ENCODE measurements at places on chromosomes 12 and 14.

GRCh38 chr12:110750784-110751461 lies 8.2 kb upstream of the PPP1CC start:
- DNase-seq: no peak

DNA sequence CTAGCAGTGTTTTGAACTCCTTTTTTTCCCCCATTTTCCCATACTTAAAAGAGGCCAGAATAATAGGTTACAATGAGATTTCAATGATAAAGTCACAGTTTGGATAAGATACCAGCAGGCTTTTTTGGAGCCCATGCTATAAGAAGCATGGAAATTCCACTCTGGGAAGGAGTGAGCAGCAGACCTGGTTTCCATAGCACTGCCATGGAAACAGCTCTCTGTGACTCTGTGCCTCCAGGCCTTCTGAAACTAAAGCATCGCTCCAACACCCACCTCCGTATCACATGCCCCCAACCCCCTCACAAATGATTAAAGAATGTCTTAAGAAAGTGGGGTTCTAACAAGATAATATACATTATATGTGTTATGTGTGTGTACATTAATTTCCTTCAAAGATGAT lies 165.0 kb downstream of the GRIN2B start:
- no peak for DNase-seq

DNA sequence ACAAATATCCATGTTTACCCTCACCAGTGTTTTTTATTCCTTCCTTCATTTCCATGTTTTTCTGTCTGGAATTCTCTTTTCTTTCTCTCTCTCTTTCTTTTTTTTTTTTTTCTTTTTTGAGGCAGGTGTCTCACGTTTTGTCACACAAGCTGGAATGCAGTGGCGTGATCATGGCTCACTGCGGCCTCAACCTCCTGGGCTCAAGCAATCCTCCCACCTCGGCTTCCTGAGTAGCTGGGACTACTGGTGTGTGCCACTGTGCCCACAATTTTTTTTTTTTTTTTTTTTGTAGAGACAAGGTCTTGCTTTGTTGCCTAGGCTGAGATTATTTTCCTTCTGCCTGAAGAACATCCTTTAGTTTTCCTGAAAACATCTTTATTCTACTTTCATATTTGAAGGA lies 15.0 kb upstream of the AMIGO2 start:
- DNase-seq: no peak

DNA sequence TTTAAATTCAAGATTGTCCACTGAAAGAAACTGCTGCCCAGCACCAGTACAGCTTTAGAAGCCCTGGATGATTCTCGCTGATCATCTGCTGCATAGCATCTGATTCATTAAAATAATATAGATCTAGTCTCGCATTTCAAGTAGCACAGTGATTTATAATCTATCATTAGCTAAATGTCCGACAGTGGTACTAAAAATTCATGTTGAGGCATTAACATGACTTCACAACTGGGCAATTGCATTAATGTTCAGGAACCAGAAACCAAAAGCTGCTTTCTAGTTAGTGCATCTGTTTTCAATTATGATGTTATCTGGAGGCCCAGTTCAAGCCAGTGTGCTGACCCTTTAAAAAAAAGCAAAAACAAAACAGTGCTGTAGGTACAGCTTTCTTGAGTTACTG lies 1987.2 kb upstream of the SEL1L start:
- no peak for DNase-seq

DNA sequence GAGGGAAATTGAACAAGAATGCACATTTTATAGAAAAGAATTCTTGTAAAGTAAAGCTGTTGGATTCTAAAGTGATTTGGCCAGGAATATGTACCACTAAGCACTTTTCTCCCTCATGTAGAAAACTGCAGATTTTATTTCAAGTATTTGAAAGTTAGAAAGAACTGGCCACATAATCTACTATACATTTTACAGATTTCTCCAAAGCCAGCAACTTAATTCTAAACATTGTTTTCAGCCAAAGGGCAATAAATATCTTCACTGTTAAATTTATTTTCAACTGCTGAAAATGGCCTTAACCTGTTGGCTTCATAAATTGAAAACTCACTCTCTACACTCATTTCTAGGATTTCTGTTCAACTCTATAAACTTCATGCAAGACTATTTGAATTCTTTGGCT lies 15.6 kb upstream of the KERA start:
- DNase-seq: no peak

DNA sequence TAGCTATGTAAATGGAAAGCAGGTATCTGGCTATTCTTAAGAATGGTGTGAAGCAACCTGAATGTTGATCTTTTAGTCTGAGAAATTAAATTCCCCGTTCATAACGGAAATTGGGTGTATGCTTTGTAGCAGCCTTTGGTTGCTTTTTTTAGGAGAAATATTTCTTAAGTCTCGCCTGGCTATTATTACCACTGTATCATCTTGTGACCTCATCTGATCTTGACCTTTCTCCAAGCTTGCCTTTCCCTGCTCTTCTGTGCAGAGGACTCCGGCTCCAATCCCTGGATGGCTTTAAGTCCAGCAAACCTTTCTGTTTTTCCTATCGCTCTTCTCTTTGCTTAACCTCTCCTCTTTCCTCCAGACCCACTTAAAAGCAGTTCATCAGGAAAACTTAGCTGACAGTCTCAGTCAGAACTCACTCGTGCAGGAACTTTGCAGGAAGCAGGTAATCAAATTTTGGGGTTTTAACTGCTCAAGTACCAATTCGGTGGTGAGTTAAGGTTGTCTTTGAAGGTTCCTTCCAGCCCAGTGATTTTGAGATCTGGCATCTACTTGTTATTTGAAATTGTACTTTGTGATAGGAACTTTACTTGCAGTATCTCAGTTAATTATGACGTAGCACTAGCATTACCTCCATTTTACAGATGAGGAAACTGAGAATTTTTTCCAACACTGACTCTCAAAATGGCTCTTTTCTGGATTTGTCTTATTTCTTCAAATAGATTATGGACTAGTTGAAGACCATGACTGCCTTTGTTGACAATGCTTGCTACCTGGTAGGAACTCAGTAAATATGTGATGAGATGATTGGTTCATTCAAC lies 14.1 kb downstream of the PPFIBP1 start:
- DNase-seq: no peak

- DNase-seq: no peak
These were observed 712.6 kb downstream of the SLC16A7 start for GRCh38 chr12:60308366-60308991.

- DNase-seq: no peak
These were observed 6.4 kb downstream of the RAD52 start for GRCh38 chr12:943051-943450.

DNA sequence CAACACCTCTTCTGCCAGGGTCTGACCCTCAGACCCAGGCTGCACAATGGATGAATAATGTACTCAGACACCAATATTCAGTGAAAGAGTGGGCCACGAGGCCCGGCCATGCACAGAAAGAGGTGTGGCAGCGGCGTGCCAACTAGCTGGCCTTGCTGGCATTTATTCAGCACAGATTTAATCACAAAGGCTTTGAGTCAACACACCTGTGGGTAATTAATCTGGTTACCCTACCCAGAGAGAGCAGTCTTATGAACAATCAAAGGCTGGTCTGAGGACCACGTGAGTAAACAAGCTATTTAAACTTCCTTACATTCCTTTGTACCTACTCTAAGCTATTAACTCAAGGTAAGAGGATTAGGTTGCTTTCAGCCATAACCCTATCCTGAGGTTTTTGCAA lies 324.8 kb downstream of the C12orf50 start:
- DNase-seq: no peak

- DNase-seq: no peak
These were observed 278.5 kb downstream of the ADAMTS20 start for GRCh38 chr12:43273467-43273866.
